ENCODE measurements at places on chromosomes 3 and 15.

- no peak for DNase-seq
Measured at GRCh38 chr3:143902210-143902609, 53.9 kb upstream of the SLC9A9 start.

DNA sequence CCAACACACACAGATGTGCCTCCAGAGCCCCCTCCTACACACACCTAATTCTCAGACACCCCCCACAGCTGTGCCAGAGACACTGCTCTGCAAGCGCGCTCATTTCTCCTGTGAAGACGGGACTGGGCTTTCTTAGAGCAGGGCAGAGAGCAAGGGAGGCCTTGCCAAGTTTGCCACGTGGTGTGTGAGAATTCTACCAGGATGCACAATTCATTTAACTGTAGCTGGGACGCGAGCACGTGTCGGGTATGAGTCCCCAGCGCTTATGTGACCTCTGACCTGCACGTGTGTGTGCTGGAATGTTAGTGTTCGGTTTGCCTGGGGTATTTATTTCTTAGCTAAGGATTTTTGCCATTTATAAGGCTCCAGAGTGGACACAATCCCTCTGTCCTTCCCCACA lies 37.0 kb downstream of the FEM1B start:
- peak; percentile 23 for DNase-seq

DNA sequence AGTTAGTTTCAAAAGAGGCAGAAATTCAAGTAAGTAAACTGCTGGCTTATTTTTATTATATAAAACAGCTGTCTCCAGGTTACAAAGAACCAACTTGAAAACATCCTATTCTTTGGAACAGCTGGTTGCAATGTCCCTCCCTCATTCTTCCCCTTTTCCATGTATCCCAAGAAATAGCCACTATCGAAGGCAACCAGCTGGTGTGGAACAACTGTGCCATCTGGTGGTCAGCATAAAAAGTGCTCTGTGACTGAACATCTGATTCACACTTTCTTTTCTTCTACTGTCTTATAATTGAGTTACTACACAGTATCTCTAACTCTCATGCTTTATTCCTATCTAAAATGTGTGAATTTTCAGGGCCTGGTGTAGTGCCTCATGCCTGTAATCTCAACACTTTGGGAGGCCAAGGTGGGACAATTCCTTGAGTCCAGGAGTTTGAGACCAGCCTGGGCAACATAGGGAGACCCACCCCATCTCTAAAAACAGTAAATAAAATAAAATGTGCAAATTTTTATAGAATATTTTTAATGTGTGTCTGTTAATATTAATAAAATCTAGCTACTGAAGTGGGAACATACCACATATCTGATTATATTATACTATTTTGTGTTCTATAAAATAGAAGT lies 9.6 kb downstream of the OSBPL11 start:
- peak; percentile 71 for DNase-seq

DNA sequence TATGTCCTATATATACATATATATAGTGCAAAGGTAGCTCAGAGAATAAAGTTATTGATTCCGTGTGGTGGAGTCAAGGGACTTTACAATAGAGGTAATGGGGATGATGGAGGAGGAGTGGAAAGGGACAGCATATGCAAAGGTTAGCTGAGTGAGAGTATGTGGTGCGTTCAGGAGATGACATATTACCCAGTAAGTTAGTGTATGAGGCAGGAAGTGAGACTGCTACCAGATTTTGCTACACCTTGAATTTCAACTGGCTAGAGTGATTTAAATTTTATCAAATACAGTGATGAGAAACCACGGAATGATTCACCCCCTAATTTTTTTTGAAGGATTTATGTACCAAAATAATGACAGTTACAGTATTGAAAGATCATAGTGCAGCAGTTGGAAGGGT lies 2.8 kb downstream of the ACTL6A start:
- peak; percentile 10 for DNase-seq

DNA sequence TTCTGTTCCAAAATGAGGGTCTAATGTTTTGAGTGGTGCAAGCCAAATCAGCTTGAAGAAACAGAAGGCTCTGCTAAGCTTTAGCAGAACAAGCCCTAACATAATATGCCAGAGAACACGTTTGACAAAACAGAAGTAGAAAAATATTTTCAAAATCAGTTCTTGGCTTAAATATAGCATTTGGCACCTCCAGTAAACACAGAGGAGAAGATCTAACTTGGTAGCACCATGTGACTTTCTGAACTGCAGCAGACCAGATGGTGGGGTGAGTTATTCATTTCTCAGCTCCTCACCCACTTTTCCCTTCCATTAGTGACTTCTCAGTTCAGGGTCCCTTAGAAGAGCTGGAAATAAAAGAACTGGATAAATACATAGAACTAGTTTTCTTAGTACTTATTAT lies 395.8 kb downstream of the MAGI1 start:
- no peak for DNase-seq

- no peak for DNase-seq
Measured at GRCh38 chr3:122353215-122353614, 28.2 kb downstream of the CSTA start.

DNA sequence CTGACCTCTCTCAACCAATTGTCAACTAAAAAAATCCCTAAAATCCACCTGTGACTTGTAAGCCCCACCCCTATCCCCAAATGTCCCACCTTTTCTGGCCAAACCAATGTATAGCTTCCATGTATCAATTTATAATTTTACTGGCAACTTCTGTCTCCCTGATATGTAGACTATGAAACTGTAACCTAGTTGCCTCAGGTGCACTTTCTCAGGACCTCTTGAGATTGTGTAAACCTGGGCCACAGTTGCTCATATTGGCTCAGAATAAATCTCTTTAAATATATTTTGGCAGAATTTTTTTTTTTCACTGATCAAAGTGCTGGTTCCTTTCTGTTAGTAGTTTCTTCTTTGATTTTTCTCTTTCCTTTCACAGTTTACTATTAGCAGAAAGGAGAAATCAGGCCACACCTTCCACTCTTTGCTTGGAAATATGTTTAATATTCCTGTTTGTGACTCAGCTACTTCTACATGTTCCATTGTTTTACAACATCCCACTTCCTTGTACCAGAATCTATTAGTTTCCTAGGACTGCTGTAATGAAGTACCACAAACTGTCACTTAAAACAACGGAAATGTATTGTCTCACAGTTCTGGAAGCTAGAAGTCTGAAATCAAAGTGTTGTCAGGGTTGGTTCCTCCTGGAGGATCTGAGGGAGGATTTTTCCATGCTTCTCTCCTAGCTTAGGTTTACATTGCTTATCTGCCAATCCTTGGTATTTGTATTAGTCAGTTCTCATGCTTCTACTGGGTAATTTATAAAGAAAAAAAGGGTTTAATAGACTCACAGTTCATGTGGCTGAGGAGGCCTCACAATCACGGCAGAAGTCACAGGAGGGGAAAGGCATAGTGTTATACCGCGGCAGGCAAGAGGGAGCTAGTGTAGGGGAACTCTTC lies 801.2 kb upstream of the ARPP21 start:
- peak; percentile 51 for DNase-seq

- no peak for DNase-seq
Measured at GRCh38 chr15:35725353-35725752, 179.4 kb upstream of the DPH6 start.

- no peak for DNase-seq
Measured at GRCh38 chr3:111968319-111969054, 10.3 kb upstream of the ABHD10 start.

DNA sequence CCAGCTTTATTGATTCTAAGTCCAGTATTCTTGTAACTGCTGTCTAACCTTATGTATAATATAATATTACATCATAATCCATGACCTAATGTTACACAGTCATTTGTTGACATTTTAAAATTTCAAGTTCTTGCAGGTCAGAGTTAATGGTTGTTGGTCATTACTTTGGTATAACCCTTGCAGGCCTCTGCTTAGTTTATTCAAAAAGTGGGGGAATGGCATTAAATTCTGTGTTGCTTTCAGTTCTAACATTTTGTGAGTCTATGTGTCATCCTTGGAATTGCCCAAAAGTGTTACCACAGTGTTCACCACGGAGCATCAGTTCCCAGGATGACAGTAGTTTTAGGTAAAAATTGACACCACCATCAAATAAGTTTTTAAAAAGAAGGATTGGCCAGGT lies 174.8 kb upstream of the BCL6 start:
- DNase-seq: no peak

DNA sequence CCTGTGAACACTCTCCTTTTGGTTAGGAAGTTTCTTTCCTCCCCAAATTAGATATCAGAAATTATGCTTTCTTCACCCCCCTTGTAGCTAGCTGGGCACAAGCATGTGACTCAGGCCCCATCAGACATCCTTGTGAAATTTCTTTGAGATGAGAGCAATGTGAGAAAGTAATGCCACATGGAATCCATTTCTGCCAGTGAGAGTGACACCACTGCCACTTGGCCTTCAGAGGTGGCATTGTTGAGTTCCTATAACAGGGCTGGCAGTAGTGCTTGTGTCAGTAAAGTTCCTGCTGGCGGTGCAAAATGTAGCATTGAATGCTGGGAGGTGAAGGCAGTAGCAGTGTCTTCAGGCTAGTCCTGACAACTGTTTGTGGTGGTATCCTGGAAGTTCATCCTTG lies 80.7 kb upstream of the ZNF280D start:
- peak; percentile 61 for DNase-seq

- DNase-seq: no peak
Measured at GRCh38 chr15:90593499-90594158, 63.9 kb downstream of the CRTC3 start.

- DNase-seq: no peak
Measured at GRCh38 chr15:67004142-67004541, 61.3 kb upstream of the SMAD3 start.

DNA sequence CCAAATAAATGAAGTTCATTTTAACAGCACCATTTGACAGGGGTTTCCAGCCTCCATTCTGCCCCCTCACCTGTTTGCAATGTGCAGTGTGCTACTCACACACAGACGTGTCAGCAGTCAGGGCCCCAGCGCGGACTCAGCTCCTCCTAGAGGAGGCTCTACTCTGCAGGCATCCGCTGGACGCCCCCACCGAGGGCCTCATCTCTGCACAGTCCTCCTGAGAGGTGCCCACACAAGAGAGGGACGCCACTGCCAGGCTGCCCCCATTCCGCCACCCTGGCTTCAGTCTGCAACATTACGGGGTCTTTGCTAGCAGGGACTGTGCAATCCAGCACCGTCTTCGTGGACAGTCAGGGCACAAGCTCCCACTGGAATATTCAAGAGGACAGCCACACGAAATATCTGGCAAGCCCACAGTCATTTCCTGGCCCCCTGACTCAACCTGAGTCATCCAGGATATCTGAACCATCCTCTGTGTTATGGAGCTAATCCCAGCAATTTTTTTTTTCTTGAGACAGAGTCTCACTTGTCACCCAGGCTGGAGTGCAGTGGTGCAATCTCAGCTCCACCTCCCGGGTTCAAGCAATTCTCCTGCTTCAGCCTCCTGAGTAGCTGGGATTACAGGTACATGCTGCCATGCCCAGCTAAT lies 255.0 kb downstream of the OCA2 start:
- DNase-seq: peak; percentile 78

DNA sequence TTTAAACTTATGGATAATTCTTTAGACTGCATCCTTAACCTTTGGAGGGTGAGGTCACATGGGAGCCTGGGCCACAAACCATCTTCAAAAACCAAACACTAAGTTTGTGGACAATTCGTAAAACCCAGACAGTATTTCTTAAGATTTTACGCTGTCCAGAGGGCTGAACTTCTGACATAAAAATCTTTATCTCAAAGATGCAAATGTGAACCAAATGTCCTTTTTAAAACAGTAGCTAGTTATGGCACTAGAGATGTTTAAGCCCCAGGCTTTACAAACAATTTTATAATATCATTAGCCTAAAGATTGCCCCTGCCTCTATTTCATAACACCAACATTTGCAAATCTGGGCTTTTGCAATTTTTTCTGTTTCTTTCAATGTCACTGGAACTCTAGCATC lies 287.2 kb downstream of the SATB1 start:
- no peak for DNase-seq

DNA sequence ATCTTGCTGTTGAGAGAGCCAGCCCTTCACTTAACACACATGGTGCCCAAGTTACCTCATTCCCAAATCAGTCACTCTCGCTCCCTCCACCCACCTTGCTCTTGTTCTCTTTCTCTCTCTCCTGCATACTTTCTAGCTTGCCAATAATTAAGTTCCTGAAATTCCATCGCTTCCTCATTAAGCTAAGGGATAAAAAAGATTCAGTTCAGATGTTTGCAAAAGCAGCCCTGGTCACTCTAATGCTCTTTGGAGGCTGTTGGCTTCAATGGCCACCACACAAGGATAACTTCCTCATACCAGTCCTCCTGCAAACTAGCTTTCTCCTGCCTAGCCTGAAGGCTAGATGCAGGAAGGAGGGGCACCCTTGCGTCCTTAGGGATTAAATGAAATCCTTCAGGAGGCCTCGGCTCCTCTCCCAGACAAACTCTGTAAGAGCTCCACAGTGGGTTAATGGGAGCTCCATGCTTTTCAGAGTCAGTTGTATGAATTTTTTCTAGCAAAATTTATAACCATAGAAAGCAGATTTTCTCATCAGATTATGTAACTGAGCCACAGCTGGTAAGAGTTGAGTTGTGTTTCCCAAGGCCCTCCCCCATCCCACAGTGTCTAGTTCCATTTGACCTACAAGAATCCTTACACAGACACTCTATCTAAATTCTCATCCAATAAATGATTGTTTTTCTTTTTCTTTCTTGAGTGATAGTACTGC lies 176.6 kb upstream of the TRIM42 start:
- peak; percentile 86 for DNase-seq

DNA sequence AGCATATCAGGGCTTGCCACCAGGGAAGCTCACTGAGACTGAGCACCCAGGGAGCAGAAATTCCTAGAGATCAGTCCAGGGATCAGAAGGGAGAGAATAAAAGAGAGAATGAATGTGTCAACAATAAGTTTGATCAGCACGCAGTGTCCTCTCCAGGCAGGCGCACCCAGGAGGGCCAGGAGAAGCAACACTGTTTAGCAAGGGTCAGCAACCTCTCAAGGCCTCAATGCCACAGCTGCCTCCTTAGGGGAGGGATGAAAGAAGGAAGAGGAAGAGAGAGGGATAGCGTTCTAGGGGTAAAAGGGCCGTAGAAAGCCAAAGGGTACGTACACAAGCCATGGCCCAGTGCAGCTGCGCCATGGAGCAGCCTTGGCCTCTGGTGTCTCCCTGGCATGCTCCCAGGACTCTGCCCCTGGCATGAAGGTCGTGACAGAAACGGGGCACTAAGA lies 399.8 kb downstream of the SHQ1 start:
- DNase-seq: no peak

GRCh38 chr3:190026154-190026553 lies 94.5 kb downstream of the P3H2 start:
- DNase-seq: no peak

GRCh38 chr3:22419261-22419660 lies 668.3 kb upstream of the ZNF385D start:
- DNase-seq: no peak

DNA sequence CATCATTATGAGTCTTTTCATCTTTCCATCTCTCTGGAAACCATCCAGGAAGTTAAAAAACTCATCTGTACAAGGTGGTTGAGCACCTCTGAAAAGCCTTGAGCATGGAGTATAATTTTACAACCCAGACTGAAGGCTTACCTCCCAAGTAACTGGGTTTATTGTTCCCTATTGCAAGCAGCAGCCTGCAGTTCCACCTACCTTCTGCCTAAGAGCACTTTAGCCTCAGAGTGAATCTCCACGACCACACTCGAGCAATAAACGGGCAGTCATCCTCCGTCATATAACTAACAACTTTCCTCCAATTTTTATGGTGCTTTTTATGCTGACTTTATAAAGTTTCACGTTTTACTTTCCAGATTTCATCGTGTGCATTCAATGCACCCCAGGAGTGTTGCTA lies 32.8 kb downstream of the OSBPL10 start:
- DNase-seq: no peak

All from kidney tubule cell (primary cell).